ENCODE measurements at places on chromosomes 7 and 10. TPM values are rescaled to one million over a fixed set of nuclear protein-coding genes. Genes with fewer than 3 reads are reported as not detected.
A peak's percentile ranks its signal among the peaks of the same experiment; 100 is the strongest.

- DNase-seq: peak; percentile 79
These were observed 18.3 kb downstream of the AGAP3 start for GRCh38 chr7:151104411-151105235.

DNA sequence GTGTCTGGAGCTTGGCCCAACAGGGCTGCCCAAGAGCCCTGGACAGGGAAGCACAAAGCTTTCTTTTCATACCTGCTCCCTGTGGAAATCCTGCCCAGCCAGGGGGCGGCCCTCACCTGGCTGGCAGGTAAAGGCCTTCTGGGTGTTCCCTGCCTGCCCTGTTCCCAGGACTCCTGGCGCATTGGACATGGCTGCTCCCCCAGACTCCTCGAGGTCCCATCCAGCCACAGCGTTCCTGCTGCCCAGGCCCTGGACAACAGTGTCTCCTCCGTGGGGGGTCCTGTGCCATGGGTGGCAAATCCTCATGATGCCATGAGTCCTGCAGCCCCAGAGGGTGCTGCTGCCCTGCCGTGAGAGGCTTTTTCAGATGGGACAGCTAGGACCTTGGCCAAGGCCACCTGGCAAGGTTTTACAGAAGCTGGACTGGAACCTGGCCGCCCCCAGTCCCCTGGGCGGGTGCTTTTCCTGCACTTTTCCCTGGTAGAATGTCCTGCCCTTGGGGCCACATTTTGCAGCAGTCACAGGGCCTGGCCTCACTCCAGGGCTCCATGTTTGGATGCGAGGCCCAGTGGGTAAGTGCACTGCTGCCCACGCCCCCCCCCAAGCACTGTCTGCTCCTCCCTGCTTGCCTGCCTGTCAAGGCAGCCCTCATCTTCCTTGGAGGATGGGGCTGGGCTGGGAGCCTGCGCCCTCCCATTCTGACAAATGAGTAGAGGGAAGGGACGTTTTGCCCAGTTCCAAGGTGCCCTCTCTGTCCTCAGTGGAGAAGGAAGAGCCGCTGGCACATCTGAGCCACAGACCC is 60.7 kb downstream of the LHPP start:
- DNase-seq: no peak

- peak; percentile 35 for DNase-seq
These were observed 559 bp downstream of the VWC2 start for GRCh38 chr7:49773936-49774458.

DNA sequence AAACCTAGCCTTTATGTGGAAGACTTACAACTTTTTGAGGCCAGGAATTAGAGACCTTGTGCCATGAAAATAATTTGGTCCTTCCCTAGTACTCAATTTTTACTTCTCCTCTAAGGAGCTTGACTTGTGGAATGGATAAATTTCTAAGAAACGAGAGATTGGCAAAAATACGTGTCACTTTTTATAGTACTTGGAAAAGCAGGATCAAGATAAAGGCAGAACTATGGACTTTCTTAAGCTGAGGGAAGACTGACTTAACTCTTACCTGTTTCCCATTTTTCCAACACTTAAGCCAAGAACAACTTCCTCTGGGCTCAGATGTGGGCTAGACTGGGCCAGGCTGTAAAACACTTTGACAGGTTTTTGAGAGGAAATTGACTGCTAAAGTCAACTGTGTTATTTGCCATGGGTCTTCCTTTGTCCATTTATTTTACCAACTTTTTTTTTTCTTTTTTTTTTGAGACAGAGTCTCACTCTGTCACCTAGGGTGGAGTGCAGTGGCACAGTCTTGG is 2.0 kb upstream of the WBP1L start:
- DNase-seq: no peak

DNA sequence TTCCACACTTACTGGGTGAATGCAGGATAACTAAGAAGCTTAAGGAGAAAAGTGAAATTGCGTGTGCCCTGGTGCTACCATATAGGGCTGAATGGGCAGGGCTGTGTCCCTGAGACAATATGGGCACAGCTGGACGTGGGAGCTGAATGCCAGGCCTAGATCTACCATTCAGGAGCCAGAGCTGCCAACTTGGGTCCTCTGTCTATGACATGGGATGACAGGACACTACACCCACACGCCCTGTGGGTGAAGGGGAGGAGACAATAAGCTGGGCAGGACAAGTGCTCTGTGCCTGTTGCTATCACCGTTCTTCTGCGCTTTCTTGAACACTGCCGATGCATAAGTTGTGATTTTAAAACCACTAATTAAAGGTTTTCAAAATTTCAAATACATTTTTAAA is 293.9 kb downstream of the TNS3 start:
- DNase-seq: no peak

The NKX1-2 gene
- not detected for polyA plus RNA-seq

The IKZF1 gene
- polyA plus RNA-seq: 2.4 TPM

The SLC13A1 gene
- polyA plus RNA-seq: not detected

DNA sequence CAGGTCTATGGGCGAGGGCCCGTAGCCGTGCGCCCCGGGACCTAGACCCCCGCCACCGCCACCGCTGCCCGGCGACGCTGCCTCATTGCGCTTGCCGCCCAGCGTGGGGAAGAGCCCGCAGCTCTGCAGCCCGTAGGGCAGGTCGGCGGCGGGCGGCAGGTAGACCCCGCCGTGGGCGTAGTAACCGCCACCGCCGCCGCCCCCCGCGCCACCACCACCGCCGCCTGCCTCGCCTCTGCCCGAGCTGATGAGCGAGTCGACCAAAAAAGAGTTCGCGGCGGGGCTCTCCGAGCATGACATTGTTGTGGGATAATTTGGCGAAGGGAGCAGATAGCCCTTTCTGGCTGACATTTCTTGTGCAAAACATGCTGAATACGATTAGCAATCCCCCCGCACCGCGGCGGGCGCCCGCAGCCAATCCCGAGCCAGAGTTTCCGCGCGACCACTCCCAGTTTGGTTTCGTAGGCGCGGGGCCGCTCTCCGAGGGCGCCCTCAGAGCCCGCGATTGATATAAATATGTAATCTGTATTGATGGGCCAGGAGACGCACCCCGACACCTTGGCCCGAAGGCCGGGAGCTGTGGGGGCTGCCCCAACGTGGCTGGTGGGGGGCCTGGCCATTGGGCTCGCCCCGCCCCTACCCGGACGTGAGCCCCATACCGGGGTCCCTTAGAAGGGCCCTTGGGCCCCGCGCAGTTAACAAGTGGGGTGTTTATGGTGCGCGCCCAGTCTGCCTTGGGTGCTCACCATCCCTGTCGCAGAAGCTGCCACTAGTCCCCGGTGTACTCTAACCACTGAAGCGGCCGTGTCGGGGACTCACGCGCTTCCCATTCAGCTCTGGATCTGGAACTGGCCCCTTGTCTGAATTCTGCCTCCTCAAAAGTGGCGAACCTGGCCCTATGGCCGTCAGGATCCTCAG is at the start of gene HOXA10:
Gene HOXA10, minus strand, starts transcription at position 365 of the 918 bp plus-strand sequence. Its CDS starts 14 bp downstream, at position 351.
- no peak for DNase-seq

The HOXA1 gene
- 1.1 TPM for polyA plus RNA-seq

GRCh38 chr10:80684259-80684658 is 146.6 kb downstream of the SH2D4B start:
- DNase-seq: no peak

DNA sequence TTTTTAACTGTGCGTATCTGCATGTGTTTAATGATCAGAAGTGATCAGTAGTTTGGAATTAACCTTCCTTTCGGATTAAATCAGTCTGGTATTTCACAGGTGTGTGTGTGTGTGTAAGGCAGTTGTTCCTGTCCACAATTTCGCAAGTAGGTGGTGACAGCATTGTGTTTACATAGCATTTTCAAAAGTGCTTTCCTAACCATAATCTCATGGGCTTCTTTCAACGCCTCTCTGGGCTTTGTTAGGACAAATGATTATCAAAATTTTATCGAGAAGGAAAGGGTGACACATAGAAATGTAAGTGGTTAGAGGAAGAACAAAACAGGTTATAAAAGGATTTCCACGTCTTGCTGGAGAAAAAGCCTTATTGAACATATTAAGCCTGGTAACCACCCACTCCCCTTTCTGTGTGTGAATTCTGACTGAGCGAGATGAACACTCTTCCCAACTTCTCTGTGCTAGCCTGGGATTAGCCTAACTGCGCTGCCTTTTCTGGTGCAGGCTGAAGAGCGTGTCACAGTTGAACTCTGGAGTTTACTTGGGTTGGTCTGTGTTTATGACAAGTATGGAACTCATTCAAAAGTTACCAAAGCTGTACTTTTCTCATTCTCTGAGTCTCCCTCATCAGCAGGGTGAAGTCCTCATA is 292.3 kb upstream of the PITRM1 start:
- no peak for DNase-seq

Data from muscle of back (tissue), 13 donors.